Hypothalamus (tissue), 51 donors: ENCODE measurements at places on chromosomes 1 and 21.

GRCh38 chr1:67832737-67833601 lies at the start of gene GNG12:
TSS of gene GNG12 (minus strand) at chr1:67833467. CDS start at chr1:67707686, 125,781 bp downstream.
- peak; percentile 32 for DNase-seq

GRCh38 chr1:1680031-1680911 lies 12.3 kb downstream of the SLC35E2B start:
- no peak for DNase-seq

DNA sequence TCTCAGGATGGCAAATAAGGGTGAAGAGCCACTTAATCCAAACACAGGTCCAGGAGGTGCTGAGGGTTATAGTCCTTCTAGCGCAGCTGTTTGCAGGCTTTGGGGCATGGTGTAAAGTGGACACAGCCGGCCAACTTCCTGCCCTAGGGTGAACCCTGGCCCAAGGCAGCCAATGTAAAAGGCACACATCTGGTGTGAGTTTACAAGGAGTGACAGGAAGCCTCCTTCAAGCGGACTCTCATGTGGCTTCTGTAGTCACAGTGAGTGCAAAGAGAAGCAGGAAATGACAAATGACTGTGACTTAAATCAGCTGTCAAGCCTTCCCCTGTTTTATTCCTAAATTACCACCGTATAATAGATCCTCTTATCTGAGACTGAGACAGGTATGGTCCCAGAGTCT lies 213.0 kb downstream of the CRB1 start:
- DNase-seq = no peak

- DNase-seq = no peak
Measured at GRCh38 chr1:221394011-221394544, 347.8 kb downstream of the DUSP10 start.

DNA sequence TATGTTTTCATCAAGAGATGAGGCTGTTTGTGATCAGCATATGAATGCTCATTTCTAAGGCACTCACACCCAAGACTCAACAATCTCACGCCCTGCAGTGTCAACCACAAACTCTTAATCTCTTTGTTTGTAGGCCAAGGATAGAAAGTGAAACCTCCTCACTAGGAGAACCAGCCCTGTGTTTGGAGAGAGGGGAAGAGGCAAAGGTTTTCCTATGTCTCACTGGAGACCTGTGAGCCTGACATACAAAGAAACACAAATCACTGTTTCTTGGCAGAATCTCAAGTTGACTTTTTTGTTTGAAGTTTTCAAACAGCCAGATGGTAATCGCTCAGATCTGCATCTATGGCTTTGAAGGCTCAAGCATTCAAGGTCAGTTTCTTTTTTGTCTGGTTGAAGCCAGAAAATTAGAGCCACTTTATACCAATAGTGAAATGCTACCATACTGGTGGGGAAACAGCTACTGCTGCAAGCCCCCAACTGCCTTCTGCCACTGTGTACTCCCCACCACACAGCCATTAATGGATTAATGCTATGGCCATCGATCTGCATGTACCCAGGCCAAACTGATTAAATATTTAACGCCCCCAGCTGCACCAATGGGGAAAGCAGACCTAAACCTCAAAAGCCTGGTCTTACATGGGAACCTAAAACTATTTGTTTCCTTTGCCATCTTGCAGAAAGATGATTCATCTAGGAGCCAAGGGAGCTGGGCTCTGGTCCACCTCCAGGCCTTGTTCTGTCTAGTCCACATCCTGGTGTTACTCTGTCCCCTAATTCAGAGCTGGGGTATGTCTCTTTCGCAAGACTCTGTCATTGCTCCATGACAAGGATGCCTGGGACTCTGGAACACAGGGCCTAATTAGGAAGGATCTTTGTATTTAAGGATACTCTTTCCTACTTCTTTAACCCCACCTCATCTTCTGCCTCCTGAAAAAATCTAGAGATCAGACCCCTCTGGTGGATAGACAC lies 16.3 kb downstream of the PDZK1 start:
- DNase-seq = no peak

GRCh38 chr1:54619749-54620148 lies 3.6 kb downstream of the FAM151A start:
- DNase-seq = no peak

- DNase-seq = no peak
Measured at GRCh38 chr1:246275036-246275435, 232.0 kb downstream of the SMYD3 start.

DNA sequence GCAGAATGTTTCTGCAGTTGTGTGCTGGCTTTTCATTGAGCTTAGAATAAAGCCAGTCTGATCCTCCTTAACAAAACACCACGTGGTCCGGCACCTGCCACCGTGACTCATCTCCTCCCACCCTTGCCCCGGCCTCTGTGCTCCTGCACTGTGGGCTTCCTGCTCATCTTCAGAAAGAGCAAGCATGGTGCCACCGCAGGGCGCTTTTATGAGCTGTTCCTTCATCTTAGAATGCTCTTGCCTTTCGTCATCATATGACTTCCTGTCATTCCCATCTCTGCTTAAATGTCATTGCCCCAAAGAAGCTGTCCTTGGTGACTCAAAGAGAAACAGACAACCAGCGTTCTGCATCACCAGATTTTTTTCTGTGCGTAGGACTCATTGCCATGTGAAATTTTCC lies 117.8 kb downstream of the HHAT start:
- DNase-seq = no peak

GRCh38 chr1:171139890-171140289 lies 45.2 kb upstream of the FMO2 start:
- no peak for DNase-seq

GRCh38 chr1:23597635-23598388 lies 38.5 kb upstream of the ID3 start:
- DNase-seq = no peak
